HFFc6 (cell line): ENCODE measurements at places on chromosomes 1 and 21. TPM values are rescaled to one million over a fixed set of nuclear protein-coding genes. Genes with fewer than 3 reads are reported as not detected.

The EFHD2 gene
- total RNA-seq, result 41.6 and 65.5 TPM in 2 replicates

The LAD1 gene
- total RNA-seq, result not detected in 3 replicates

DNA sequence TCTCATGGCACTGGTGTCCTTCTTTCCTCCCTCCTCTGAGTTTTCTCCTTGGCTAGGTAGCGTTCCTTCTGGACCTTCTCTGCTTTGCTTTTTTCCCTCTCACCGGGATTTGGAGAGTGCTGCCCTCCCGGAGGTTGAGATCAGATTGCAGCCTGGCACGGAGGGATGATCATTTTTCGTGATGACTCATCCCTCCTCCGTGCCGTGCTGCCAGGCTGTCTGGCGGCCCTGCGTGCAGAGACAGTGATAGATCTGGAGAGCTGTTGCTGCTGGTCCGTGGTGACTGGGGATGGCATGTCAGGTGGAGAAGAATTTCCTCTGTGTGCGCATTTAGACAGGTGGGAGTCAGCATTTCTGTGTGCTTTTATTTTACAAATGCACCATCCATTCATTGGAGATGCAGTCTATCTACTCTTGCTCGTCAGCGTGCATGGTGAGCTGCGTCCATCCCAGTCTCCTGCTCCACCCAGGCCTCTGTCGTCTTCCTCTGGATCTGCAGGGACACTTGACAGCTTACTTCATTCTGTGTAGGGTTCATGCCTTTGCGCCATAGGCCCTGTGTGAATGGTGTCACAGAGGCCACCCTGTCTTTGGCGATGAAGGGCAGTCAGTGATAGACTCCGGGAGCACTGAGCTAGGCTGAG is 104.4 kb downstream of the PCBP3 start:
- peaks cover 8% of the 10 kb centered on the region for H3K4me1 ChIP-seq
- H3K36me3 ChIP-seq, result peaks cover 4% of the 10 kb centered on the region; the same call in 1 of the 2 replicates
- H3K27me3 ChIP-seq, result peaks cover 18% of the 10 kb centered on the region
- no peak overlapping the region for H3K4me3 ChIP-seq

DNA sequence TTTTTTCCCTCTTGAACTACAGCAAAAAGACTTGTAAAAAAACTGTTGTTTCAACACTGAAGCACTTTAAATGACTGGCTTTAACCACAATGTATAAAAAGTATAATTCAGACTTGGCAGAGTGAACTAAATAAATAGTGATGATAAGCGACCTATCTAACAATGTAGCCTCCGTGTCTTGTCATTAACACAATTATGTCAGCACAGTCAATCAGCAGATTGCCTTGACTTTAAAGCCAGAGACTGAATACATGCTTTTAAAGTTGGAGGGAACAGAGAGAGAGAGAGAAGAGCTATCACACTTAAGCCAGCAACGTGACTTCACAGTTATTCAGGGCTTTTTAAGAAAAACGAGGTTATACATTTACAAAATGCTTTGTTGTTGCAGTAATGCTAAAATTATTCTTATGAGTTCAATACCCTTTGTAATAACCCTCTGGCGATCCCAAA is 378.1 kb downstream of the LMO4 start:
- peak overlapping the region; percentile 16 for H3K27ac ChIP-seq
- no peaks in the 10 kb centered on the region for H3K36me3 ChIP-seq
- DNase-seq, result peak; percentile 37
- H3K27me3 ChIP-seq, result no peaks in the 10 kb centered on the region; the same call in 1 of the 2 replicates

The NID1 gene
- total RNA-seq, result 108 to 124 TPM (median 108 TPM) in 3 replicates

GRCh38 chr1:59332983-59333382 is 36.1 kb downstream of the FGGY start:
- H3K4me3 ChIP-seq, result no peak overlapping the region
- peaks cover 1% of the 10 kb centered on the region; the same call in 1 of the 2 replicates for H3K27me3 ChIP-seq
- H3K36me3 ChIP-seq, result peaks cover 31% of the 10 kb centered on the region
- peaks cover 33% of the 10 kb centered on the region for H3K4me1 ChIP-seq
- peak overlapping the region; percentile 54 for H3K27ac ChIP-seq

The DMBX1 gene
- not detected in 3 replicates for total RNA-seq

DNA sequence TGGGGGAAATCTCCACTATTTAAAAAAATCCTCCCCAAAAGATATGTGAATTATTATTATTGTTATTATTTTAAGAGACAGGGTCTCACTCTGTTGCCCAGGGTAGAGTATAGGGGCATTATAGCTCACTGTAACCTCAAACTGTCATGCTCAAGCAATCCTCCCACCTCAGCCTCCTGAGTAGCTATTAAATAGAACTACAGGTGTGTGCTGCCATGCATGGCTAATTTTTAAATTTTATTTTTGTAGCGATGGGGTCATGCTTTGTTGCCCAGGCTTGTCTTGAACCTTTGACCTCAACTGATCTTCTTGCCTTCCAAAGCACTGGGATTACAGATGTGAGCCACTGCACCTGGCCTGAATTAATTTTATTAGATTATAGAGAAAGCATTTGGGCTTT is 116.8 kb downstream of the RABGAP1L start:
- H3K27me3 ChIP-seq, result no peaks in the 10 kb centered on the region
- no peak overlapping the region for H3K27ac ChIP-seq
- peaks cover 8% of the 10 kb centered on the region for H3K36me3 ChIP-seq
- H3K4me1 ChIP-seq, result peaks cover 13% of the 10 kb centered on the region
